ENCODE measurements at places on chromosomes 4 and X.

DNA sequence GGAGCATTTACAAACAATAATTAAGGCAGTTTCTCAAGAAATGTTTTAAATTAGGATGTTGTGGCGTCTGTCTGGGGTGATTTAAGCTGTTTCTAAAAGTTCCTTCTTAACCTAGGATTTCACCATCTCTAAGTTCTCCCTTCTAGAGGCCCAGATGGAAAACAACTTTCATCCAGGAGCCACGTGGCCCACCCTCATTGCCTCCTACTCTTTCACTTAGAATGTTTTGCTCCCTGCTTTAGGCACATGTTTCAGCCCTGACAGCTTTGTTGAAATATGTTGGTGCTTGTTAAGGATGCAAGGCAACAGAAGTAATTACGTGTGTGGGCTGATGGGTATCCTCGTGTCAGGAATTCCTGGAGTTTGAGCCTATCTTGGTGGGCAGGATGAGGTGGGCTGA, 131.3 kb downstream of the GUCY2F start:
- no peak for DNase-seq

DNA sequence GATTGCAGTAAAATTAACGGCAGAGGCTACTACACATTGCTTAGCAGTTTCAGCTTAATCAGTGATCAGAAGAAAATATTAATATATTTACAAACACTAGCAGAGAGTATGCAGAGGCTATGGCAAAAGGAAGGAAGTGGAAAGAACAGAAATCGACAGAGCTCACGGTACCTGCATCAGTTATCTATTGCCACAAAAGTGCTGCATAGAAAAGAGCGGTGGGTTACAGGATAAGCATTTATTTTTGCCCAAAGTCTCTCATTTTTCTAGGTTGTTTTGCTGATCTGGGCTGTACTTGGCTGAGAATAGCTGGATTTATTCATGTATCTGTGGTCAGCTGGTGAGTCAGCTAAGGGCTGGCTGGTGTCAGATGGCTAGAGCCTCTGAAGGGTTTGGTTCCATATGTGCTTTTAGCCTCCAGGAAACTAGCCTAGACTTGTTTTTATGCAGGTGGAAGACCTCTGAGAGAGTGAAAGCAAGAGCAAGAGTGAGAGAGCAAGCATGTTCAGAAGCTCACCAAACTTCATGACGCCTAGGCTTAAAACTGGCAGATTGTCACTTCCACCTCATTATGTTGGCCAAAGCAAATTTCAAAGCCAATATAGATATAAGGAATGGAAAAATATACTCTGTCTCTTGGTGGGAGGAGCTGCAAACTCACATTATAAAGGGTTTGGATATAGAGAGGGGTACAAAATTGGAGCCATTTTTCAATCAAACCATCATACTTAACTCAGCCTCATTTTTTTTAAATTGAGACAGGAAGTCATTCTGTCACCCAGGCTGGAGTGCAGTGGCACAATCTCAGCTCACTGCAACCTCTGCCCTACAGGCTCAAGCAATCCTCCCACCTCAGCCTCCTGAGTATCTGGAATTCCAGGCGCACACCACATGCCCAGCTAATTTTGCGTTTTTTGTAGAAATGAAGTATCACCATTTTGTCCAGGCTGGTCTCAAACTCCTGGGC, 153.2 kb upstream of the RPL34 start:
- no peak for DNase-seq

GRCh38 chr4:37471971-37472370, 214.2 kb downstream of the RELL1 start:
- DNase-seq = no peak

DNA sequence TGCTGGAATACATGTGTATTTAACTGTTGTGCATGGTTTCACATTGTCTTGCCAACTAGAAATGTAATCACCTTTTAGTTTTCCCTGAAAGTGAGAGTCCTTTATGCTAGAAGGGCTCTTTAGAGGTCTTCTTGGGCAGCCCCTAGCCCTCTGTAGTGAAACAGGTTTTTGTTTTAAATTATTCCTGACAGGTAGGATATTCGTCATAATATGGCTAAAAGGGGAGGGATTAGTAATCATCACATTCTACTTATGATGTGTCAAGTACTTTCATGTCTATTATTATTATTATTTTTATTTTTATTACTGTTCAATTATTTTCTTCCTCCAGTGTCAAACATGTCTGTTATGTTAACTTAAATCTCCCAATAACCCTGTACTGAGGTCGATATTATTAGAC, 35.5 kb downstream of the MSN start:
- DNase-seq = no peak

- no peak for DNase-seq
Observed at GRCh38 chrX:13752646-13753045, 18.1 kb downstream of the OFD1 start.

DNA sequence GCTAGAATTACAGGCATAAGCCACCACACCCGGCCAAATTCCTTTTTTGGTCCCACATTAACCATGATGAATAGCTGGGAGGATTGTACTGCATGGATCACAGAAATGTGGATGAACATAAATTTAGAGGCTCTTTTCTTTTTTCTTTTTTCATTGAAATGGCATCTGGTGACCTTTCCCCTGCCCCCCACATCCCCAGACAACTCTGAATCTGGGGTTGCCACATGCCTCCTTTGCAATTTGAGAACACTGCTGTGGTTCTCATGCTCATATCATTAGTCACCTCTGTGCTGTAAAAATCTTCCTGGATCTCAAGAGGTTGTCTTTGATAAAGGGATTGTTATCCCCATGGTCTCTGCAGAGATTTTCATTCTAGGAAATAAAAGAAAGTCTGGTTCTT, 22.8 kb upstream of the FMR1NB start:
- DNase-seq = no peak

DNA sequence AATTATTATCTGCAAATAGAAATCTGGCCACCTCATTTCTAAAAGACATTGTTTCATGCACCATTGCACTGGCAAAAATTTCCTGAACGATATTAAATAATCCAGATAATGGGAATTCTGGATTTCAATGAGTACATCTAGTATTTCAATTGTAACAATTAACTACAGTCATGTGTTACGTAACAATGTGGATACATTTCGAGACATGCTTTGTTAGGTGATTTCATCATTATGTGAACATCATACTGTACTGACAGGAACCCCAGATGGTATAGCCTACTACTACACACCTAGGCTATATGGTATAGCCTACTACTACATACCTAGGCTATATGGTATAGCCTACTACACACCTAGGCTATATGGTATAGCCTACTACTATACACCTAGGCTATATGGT, 14.8 kb downstream of the LAMTOR3 start:
- no peak for DNase-seq

GRCh38 chrX:46961574-46962283, 49.5 kb downstream of the JADE3 start:
- no peak for DNase-seq

DNA sequence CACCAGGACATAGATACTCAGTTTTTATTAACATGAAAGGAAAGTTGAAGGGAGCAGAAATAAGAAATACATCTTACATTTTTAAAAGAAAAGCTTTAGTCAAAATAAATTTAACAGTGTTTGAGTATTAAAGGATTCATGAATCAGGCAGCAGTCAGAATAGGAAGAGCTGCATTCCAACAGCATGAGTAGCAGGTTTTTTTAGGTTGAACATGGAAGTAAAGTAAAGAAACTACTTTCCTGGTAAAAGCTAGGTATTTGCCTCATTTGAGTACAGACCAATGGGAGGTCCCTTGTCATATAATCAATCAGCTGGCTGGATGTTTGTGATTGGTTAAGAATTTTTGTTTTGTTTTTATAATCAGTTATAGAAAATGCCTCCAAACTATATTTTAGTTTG, 645.9 kb upstream of the INTU start:
- DNase-seq = no peak

GRCh38 chr4:156975686-156976085, 4.1 kb upstream of the PDGFC start:
- DNase-seq = no peak

DNA sequence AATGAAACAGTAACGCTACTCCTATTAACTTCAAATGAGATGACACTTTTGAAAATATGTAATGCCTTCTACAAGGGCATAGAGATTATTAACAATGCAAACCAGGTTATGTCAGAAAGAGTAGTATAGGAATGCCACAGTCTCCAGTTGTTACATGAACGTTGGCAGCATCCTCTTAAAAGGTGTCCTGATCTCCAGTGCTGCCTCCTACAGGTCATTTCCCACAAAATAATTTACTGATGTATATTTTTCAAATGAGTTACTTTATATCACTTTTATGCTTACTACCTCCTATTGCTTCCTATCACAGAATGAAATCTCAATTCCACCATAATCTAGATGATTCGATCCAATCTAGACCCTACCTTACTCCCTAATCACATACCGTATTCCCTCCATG, 195.2 kb upstream of the EPHA5 start:
- DNase-seq = no peak

DNA sequence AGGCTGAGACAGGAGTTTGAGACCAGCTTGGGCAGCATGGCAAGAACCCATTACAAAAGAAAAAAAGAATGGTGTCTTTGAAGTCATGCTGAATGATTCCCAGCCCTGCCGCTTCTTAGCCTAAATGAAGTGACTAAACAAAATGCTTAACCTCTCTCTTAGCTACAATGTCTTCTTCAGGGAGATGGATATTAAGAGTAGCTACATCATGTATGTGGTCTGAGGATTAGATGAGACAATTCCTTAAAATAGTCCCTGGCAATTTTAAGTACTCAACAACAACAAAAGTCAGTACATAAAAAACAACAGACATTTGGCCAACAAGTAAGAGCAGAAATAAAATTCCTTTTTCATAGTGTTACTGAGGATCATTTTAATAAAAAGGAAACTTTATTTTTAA, 64.3 kb upstream of the COX18 start:
- no peak for DNase-seq

Data from stimulated activated CD8-positive, alpha-beta memory T cell treated with anti-CD3 and anti-CD28 coated beads, Interleukin-4, amount 100 ng/mL, for 1 hour (primary cell).